ENCODE measurements at places on chromosomes 6 and 20. TPM values are rescaled to one million over a fixed set of nuclear protein-coding genes. Genes with fewer than 3 reads are reported as not detected.

The METTL24 gene
- not detected for total RNA-seq

The CRISP2 gene
- not detected for total RNA-seq

The CDH26 gene
- not detected for total RNA-seq

The GCLC gene
- 6.4 TPM for total RNA-seq

The HLA-DQB2 gene
- not detected for total RNA-seq

The HSPA1L gene
- 1.3 TPM for total RNA-seq

The PTGIS gene
- total RNA-seq = 178 TPM

The POFUT1 gene
- 54.1 TPM for total RNA-seq

The CLIC5 gene
- not detected for total RNA-seq

The RBL1 gene
- 7.0 TPM for total RNA-seq

The CGA gene
- 6.3 TPM for total RNA-seq

The CD24 gene
- 1.4 TPM for total RNA-seq

The SLC22A3 gene
- not detected for total RNA-seq

The SLC22A23 gene
- total RNA-seq = 7.3 TPM

The PGC gene
- total RNA-seq = not detected

The CYP39A1 gene
- total RNA-seq = not detected

All from GM23248 (cell line).